ENCODE measurements at places on chromosomes 7 and 10.

DNA sequence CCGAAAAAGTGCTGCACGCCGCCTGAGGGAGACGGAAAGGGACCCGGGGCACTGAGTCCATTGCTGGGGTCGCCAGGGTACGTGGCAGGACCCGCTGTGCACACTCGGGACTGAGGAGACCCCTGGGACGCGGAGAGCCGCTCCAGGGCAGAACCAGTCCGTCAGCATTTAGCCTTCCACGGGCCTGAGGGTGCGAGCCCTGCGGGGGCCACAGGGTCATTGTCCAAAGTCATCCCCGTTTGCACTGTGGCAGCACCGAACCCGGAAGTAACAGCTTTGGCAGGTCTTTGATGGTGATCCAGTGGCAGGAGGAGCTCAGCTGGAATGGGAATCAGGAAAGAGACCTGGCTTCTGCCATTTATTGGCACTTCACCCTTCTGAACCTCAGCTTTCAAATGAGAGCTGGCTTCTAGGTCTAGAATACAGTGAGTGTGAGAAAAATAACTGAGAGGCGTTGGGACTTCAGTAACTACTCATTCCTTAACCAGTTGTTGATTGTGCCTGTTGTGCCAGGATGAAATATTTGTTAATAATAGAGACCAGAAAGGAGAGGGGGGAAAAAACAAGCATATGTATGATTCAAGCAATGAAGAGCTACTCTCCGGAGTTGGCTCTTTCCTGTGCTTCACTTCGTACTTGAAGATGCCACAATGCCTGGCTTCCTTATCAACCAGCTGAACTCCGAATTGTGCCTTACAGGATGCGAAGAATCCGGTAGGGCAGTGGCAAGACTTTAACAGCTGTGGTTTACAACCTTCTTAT, 811 bp upstream of the ARHGAP12 start:
- DNase-seq: peak; percentile 22

- DNase-seq: no peak
Observed at GRCh38 chr10:43461950-43462349, 25.0 kb downstream of the ZNF487 start.

- DNase-seq: no peak
Observed at GRCh38 chr10:23405540-23405939, 33.3 kb upstream of the OTUD1 start.

- no peak for DNase-seq
Observed at GRCh38 chr7:46490406-46490805, 569.3 kb upstream of the IGFBP3 start.

DNA sequence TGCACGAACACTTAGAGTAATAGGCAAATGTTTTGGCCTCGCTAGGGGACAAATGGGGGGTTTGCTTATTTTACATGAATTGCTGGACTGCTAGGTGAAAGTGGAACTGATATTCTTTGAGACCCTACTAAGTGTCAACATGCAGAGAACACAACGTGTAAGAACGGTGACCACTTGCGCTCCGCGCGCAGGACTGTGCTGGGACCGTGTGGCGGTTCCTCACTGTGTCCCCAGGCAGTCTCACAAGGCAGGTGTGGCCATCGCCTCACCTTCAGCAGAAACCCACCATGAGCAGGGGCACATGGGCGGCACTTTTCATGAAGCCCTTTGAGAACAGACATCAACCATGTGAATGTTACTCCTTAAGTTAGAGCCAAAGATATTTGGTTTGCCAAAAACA, 27.2 kb downstream of the PTPRN2 start:
- no peak for DNase-seq

Measured in activated naive CD8-positive, alpha-beta T cell treated with anti-CD3 and anti-CD28 coated beads for 36 hours (primary cell).